Cerebellar cortex (tissue), 1 donor: ENCODE measurements at places on chromosomes 2 and 18.

- DNase-seq = no peak
These were observed 100.0 kb upstream of the ALPP start for GRCh38 chr2:232278534-232278933.

GRCh38 chr2:120638450-120638849 is 97.2 kb upstream of the GLI2 start:
- no peak for DNase-seq

DNA sequence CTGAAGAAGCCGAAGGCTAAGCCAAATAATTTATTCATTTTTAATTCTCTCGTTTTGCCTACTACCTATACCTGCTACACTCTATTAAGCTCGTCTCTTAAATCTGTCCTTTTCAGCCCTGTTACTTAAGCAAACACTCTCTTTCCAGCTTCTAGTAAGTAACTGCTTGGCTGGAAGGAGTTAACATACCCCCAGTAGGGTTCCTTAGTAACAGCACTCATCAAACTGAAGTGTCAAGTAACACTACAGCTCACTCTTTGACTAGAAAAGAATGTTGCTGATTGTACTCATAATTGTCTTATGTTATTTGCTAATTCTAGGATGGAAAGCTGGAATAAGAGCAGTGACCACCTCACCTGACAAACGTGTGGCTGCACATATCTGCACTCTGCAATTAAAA is 120.0 kb upstream of the SCN7A start:
- DNase-seq = no peak

- DNase-seq = no peak
These were observed 48.2 kb downstream of the SLC66A3 start for GRCh38 chr2:11203480-11203879.

- no peak for DNase-seq
These were observed 53.4 kb downstream of the CHN1 start for GRCh38 chr2:174951745-174952144.

DNA sequence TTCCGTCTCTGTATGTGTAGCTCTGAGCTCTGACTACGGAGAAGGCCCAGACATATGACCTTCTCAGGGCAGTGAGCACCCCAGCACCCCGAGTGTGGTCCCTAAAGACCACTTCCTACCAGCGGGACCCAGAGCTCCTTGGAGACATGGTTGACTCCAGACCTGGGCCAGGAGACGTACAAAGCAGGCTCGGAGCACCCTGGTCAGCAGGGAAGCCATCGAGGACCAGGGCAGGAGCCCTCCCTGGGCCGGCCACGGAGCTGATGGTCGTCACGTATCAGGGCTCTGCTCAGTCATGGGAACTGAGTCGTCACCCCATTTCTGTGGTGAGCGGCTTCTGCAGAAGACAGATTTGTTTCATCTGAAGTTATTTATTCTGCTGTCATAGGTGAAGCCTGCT is 12.8 kb upstream of the NEU4 start:
- no peak for DNase-seq

- DNase-seq = no peak
These were observed 2.3 kb downstream of the CYRIA start for GRCh38 chr2:16663121-16663905.

- DNase-seq = no peak
These were observed 98.9 kb downstream of the PHLPP1 start for GRCh38 chr18:62814132-62814759.

- no peak for DNase-seq
These were observed 67.8 kb downstream of the TMEFF2 start for GRCh38 chr2:192126912-192127311.

DNA sequence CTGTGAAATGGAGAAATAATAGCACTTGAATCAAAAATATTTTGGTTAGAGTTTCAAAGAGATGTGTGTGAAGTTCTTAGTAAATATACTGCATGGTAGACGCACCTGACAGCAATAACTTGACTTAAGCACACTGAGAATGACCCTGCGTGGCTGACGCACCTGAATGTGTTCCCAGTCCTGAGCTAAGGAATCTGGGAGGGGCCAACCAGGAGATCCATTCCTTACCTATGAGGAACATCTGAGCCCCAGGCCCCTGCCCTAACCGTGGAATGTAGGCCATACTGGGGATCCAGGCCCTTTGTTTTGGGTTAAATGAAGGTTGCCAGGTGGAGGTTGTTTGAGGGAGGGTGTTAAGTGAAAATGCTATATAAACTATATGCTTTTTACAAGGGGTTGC is 284.4 kb downstream of the RBM43 start:
- no peak for DNase-seq

DNA sequence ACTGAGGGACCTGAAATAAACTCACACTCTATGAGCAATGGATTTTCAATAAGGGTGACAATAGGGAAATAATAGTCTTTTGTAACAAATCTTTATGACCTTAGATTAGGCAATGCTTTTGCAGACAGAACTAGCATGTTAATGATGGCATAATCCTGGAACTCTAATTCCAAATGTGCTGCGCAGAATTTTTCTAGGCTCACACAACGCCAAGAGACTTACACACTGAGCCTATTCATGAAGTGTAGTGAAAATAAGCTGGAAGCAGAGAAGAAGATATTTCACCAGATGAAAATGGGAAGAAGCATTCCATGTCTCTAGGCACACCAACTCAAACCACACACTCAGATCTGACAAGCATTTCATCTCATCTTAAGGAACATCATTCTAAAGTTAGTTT is 178.5 kb downstream of the L3MBTL4 start:
- DNase-seq = no peak
